ENCODE measurements at places on chromosomes 7 and 10. TPM values are rescaled to one million over a fixed set of nuclear protein-coding genes. Genes with fewer than 3 reads are reported as not detected.

RRP12 gene
- total RNA-seq = 99.4 TPM

GRCh38 chr7:151125846-151126481 is 39.7 kb downstream of the AGAP3 start:
- H3K4me3 ChIP-seq = no peak overlapping the region
- H3K4me1 ChIP-seq = no peaks in the 10 kb centered on the region
- no peak for DNase-seq
- H3K27me3 ChIP-seq = no peaks in the 10 kb centered on the region

TDRD1 gene
- total RNA-seq = 0.16 TPM

- H3K27me3 ChIP-seq = peaks cover 4% of the 10 kb centered on the region
- DNase-seq = no peak
- H3K4me3 ChIP-seq = no peak overlapping the region
- H3K36me3 ChIP-seq = no peaks in the 10 kb centered on the region
Observed at GRCh38 chr7:101108961-101109360, 17.9 kb upstream of the SERPINE1 start.

GRCh38 chr7:49773218-49773935 is at the start of gene VWC2:
TSS of gene VWC2 (plus strand) at chr7:49773638. CDS start at chr7:49775436, 1,798 bp downstream.
- H3K27me3 ChIP-seq = peaks cover 61% of the 10 kb centered on the region
- H3K36me3 ChIP-seq = no peaks in the 10 kb centered on the region
- H3K27ac ChIP-seq = peak within 1 kb of the TSS; percentile 39
- no peak for DNase-seq
- peak within 1 kb of the TSS; percentile 30 for H3K4me3 ChIP-seq
- H3K4me1 ChIP-seq = peaks cover 4% of the 10 kb centered on the region

DNA sequence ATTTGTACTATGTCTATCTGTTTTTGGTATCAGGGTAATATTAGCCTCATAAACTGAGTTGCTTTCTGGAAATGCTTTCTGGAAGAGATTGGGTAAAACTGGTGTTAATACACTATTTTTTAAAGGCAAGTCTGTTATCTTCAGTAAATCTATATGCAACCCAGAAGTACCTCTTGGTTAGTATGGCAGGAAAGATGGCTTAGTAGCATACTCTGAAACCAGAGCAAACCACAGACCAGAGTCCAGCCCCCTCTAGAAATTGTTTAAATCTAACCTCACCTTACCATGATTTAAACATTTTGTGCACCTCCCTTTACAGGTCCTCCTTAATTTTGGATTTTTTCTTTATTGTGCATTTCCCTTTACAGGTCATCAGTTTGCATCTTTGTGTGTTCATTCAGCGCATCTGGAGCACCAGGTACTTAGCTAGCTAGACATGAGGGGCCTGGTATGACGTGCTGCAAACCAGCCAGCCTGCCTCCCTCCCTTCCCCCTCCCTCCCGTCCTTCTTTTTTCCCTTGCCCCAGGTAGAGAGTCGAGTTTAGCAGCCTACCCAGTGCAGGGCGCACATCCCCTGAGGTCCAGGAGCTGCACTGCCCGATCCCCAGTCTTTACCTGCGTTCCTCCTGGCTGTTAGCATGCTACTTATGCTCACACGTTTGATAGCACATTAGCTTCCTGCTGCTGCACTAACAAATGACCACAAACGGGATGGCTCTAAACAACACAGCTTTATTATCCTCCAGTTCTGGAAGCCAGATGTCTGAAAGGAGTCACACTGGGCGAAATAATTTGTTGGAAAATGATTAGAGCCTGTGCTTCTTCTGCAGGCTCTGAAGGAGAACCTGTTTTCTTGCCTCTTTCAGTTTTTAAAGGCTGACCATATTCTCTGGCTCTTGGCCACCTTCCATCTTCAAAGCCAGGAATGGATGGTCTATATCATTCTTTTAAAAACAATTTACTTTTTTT is 299.9 kb upstream of the HABP2 start:
- no peak overlapping the region for H3K27ac ChIP-seq
- DNase-seq = no peak
- no peak overlapping the region for H3K4me3 ChIP-seq
- no peaks in the 10 kb centered on the region for H3K36me3 ChIP-seq

TIMM23B gene
- 30.5 TPM for total RNA-seq

Data from activated CD4-positive, alpha-beta T cell treated with anti-CD3 and anti-CD28 coated beads, Interleukin-2, amount 10 ng/mL, durations not matched to agents 24 days and 14 days (primary cell).